ENCODE measurements at places on chromosomes 5 and 9.

DNA sequence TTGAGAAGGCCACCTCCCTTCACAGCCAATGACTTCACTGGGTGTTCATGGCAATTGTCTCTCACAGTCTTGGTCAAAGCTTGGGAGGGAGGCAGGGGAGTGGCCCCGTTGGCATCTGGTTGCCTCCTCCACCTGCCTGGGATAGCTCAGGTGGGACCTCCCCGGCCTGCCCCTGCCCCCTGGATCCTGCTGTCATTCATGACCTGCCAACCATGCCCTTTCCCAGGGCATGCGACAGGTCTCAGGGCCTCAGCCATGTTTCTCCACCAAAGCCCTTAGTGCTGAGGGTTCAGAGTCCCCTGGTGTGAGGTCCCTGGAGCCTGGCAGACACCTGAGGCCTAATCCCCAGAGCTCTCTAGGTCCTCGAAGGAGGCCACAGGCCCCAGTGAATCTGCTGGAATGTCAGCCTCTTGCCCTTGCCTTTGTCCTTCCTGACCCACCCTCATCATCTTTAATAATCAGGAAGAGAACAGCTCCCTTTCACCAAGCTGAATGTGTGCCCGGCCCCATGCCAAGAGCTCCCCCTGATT is 5.6 kb downstream of the DAB2IP start:
- no peak for DNase-seq

DNA sequence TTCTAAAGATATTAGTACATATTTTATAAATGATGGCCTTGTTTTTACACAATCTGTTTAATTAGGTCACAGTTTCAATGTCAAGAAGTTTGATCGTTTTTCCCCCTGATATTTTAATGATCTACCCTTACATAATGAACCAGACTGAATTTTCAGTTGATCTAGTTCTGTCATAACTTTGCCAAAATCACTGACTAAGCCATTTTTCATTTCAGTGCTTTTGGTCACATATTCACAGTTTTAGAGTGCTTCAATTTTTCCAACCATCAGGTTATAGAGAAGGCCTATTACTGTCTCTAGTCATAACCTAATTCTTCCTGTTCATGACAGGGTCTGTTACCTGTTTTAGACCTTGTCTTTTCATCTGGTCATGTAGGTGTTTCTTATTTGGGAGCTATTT is 577.9 kb upstream of the PTPRD start:
- DNase-seq, result no peak

DNA sequence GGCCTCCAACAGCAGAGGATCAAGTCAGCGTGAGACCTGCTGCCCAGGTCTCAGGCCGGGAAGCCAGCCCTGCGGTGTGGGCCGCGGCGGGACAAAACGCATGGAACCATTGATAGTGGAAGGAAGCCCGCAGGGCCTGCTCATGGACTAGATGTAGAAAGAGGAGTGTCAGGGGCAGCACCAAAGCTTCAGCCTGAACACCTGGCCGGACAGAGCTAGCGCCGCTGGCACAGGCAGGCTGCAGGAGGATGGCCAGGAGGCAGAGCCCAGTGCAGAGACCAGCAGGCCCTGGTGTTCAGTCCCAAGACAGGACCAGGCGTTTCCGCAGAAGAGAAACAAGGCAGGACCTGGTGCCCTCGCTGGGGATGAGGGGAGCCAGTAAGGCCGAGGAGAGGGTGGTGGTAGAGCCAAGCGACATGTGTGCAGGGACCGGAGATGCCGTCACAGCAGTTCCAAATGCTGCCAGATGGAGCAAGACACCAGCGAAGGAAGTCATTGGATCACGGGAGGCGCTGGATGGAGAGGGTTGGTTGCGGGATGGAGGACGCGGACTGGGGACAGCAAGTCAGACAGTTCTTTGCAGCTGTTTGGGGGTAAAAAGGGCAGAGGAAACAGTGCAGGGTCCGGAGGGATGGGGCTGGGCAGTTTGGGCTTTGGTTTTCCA is 42.1 kb upstream of the OLFM1 start:
- DNase-seq, result no peak

DNA sequence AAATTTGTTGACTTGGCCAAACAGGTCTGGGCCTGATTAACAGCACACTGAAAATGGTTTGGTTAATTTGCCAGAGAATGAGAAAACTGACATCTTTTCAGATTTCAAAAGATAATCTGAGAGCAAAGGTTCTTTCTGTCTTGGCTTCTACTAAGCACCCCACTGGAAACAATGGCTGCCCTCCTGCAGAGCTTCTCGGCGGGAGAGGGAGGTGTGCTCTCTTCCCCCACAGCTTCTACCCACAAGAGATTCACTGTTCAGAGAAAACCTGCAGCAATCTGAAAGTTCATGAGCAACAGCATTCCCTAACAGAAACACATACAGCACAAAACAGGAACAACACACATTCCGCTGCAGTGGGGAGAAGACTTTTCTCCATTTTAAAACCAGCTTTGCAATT is 3.0 kb downstream of the DNAH5 start:
- DNase-seq, result no peak

DNA sequence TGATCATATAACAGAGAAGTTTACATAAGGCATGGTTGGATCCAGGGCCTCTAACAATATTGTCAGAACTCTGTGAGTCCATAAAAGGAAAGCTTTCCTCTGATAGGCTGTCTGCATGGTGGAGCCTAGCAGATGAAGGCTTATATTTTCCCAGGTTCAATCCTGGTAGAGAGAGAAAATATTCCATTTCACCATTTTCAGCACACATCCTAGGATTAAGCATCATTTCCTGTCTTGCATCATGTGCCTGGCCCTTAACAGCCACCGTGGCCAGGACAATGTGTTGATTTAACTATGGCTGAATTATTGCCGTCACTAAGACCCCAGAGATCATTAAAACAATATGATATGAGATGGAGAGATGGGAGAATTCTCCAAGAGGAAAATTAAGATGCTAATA is 90.9 kb upstream of the GRIA1 start:
- DNase-seq, result no peak

DNA sequence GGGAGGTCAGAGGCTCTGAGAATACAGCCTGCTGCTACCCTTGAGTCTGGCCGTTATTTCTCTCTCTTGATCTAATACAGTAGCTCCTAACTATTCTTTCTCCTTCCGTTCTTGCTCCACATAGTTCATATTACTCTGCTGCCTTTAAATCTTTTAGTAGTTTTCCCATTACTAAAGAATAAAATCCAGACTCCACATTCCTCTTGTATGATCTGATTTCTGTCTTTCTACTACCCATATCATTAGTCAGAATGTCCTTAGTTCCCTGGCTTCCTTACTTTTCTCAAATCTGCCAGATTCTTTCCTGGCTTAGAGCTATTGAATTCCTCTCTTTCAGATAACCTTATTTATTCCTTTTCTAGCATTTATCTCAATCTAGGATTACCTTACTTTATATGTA is 40.0 kb downstream of the MARCHF6 start:
- no peak for DNase-seq

- no peak for DNase-seq
Observed at GRCh38 chr5:135106610-135107471, 72.8 kb upstream of the PITX1 start.

DNA sequence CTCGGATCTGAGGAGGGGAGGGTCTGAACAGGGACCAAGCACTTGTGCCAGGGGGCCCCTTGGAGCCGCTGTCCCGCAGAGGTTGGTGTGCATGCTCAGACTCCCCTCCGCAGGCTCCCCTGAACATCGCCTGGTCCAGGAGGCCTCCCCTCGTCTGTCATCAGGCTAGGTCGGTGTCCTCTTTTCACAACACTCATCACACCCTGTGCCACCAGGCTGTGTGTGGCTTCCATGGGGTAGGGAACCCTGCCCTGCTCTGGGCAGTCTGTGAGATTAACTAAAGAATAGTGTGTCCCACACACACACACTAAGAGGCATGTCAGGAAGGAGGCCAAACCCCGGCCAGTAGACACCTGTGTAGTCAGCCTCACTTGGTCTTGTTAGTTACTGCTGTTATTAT is 119.3 kb downstream of the C5orf15 start:
- no peak for DNase-seq

DNA sequence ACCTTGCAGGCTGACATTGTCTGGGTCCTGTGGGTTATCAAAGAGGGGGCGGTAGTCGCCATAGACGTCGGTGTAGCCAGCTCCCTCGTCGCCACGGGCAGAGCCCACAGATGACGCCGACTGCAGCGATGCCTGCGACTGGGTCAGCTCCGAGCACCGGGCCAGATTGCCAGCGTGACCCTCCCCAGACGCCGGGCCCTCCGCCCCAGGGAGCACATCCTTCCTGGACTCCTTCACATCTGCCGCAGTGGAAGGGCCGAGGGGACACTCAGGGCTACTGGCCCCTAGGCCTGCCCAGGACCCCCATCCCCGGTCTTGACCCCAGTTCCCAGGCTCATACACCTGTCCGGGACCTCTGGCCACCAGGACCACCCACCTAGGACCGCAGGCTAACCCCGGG is 13.9 kb downstream of the ABCA2 start:
- no peak for DNase-seq

- no peak for DNase-seq
Observed at GRCh38 chr5:40312205-40312604, 367.5 kb upstream of the PTGER4 start.

DNA sequence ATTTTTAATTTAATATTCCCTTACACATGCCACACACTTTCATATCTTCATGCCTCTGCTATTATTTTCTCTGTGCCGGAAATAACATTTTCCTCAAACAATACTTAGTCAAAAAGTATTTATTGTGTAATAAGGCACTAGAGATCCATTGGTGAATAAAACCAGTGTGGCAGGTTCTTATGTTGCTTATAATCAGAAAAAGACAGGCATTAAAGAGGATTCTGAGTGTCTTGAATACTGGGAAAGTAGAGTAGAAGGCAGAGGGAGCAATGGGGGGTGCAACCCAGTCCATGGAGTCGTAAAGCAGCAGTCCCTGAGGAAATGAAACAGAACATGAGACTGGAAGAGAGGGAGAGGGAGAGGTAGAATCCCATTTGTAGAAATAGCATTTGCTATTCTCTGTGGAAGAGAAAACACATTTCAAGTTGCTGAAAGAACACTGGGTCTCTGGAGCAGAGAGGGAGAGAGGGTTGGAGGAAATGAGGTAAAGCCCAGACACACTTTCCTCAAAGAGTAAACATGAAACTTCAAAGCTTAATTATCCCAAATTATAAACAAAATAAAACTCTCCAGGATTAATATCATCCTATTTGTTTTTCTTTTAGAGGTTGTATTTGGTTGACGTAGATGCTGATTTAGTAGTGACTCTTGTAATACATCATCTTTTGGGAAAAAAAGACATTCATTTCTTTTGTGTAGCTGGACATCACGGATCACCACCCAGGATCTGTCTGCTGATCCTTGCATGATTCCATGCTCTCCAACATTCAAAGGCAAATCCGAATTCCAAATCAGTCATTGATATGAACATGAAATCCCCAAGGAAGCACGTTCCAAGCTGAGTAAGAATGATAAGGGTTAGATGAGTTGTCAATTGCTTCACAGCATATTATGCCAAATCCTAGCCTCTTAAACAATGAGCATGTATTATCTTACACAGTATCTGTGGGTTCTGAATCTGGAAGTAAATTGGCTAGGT is 37.4 kb upstream of the GRAMD2B start:
- no peak for DNase-seq

DNA sequence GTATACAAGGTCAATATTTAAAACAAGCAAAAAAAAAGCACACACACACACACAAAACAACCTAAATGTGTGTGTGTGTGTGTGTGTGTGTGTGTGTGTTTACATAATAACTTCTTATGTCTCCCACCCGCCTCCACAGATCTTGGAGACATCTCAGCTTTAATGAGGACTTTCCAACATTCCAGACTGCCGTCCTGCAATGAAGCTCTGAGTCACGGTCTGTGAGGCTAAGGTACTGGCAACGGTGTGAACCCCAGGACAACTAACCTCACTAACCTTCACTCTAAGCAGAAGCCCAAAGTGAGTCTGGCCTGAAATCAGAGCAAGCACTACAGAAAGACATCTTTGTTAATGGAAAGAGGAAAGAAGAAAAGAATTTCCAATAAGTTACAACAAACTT is 22.3 kb downstream of the ZNF474 start:
- DNase-seq, result no peak

- no peak for DNase-seq
Observed at GRCh38 chr5:74632947-74633356, 7.6 kb downstream of the ENC1 start.

DNA sequence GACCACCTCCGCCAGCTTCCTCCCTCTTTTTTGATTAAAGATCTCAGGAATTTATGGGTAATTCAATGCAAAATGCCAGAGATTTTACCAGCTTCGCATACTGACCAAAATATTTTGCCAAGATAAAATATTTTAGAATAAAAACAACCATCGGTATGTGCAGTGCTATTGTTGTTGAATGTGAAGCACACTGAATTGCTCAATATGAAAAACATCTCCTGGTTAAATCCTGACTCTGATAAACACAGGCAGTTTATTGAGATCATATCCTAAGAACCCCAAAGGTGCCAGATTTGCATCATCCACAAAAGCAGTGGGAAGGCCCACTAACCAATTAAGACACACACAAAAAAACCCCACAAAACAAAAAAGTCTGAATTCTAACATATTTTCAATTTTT is 202.4 kb downstream of the GLIS3 start:
- no peak for DNase-seq

DNA sequence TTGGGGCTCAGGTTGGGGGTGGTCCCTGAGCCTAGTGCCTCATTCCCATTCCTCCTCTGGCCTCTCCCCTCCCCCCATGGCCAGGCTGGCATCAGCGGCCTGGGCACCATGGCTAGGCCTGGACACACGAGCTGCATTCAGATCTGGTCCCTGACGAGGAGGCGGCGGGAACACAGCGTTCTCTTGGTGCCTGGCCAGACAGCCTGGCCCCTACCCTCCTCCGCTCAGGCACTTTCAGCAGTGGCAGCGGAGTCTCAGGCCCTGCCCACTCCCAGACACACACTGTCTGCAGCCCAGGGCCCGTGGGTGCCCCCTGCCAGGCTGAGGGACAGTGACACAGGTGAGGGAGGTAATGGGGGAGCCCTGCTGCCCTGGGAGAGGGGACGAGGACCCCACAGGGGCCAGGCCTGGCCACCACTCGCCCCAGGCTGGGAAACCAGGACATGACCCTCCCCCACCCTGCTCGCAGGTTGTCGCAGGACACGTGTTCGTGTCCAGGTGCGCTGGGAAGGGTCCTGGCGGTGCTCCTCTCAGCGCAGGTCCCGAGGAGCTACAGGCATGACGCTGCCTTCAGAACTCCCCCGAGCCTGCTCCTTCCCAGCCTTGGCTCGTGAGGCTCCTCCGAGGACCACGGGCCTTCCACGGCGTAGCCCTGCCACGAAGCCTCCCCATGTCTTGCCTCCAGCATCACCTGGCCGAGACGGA is 19.9 kb upstream of the UBAC1 start:
- no peak for DNase-seq

GRCh38 chr9:120741191-120741590 is 26.9 kb upstream of the MEGF9 start:
- DNase-seq, result no peak

Data from cortex of kidney (tissue), 1 donor.